Kidney (tissue), 22 donors: ENCODE measurements at places on chromosomes 7 and 10. TPM values are rescaled to one million over a fixed set of nuclear protein-coding genes. Genes with fewer than 3 reads are reported as not detected.

Gene HOXA7
- total RNA-seq = 31.3 TPM

Gene KCND2
- total RNA-seq = 0.19 TPM

Gene FAM25G
- total RNA-seq = not detected

Gene RARRES2
- total RNA-seq = 104 TPM

Gene HMX3
- not detected for total RNA-seq

Gene MRPL32
- 45.8 TPM for total RNA-seq

Gene THSD7A
- 24.3 TPM for total RNA-seq

Gene GUSB
- 60.1 TPM for total RNA-seq

GRCh38 chr7:1912593-1913465, 242.8 kb downstream of the ELFN1 start:
- no peak overlapping the region for H3K27ac ChIP-seq
- H3K4me3 ChIP-seq = no peak overlapping the region
- peak; percentile 86 for DNase-seq
- no peaks in the 10 kb centered on the region for H3K36me3 ChIP-seq
- H3K4me1 ChIP-seq = no peaks in the 10 kb centered on the region

GRCh38 chr7:5442757-5443305, 19.2 kb upstream of the TNRC18 start:
- no peaks in the 10 kb centered on the region for H3K27me3 ChIP-seq
- DNase-seq = no peak
- H3K4me1 ChIP-seq = no peaks in the 10 kb centered on the region
- H3K27ac ChIP-seq = no peak overlapping the region
- no peaks in the 10 kb centered on the region for H3K36me3 ChIP-seq
- no peak overlapping the region for H3K4me3 ChIP-seq

DNA sequence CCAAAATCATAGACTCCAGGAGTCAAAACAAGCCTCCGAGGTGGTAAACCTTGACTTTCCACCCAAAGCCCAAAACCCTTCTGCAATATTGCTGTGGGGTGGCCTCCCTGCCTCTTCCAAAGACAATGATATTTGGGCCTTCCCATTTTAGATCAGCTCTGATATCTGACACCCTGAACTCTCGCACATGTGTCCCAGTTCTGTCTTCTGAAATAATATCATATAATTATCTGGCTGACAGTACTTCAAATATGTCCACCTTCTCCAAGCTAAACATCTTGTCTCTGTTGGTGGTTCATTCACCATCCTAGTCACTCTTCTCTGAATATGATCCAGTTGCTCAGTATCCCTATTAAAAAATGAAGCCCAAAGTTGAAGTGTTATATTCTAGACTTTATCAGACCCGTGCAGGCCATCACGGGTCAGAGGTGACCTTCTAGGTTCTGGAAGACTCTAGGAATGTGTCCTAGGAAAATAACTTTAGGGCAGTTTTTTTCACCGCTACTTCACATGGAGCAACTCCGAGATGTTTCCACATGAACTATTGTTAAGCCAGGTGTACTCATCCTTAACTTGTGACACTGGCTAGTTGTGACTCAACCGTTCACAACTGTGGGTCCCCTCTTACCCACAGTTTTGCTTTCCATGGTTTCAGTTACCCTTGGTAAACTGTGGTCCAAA, 6.3 kb downstream of the TECTB start:
- H3K4me1 ChIP-seq = no peaks in the 10 kb centered on the region
- no peaks in the 10 kb centered on the region for H3K27me3 ChIP-seq
- H3K36me3 ChIP-seq = no peaks in the 10 kb centered on the region
- H3K4me3 ChIP-seq = no peak overlapping the region
- DNase-seq = no peak

GRCh38 chr10:46234026-46234425, 52.8 kb upstream of the ANTXRL start:
- no peaks in the 10 kb centered on the region for H3K4me1 ChIP-seq
- no peak overlapping the region for H3K4me3 ChIP-seq
- H3K27me3 ChIP-seq = no peaks in the 10 kb centered on the region
- peak; percentile 7 for DNase-seq
- H3K27ac ChIP-seq = no peak overlapping the region

- peak within 1 kb of the TSS; percentile 59 for H3K4me3 ChIP-seq
- H3K27me3 ChIP-seq = peaks cover 10% of the 10 kb centered on the region
- peaks cover 4% of the 10 kb centered on the region for H3K4me1 ChIP-seq
- H3K36me3 ChIP-seq = no peaks in the 10 kb centered on the region
These were observed at the start of gene VIPR2 for GRCh38 chr7:159144758-159145489. Gene VIPR2 (minus strand): TSS chr7:159144867. CDS start chr7:159144771, 96 bp downstream.

GRCh38 chr10:74929197-74929596, 102.8 kb downstream of the KAT6B start:
- H3K4me1 ChIP-seq = no peaks in the 10 kb centered on the region
- no peak overlapping the region for H3K27ac ChIP-seq
- no peak overlapping the region for H3K4me3 ChIP-seq

DNA sequence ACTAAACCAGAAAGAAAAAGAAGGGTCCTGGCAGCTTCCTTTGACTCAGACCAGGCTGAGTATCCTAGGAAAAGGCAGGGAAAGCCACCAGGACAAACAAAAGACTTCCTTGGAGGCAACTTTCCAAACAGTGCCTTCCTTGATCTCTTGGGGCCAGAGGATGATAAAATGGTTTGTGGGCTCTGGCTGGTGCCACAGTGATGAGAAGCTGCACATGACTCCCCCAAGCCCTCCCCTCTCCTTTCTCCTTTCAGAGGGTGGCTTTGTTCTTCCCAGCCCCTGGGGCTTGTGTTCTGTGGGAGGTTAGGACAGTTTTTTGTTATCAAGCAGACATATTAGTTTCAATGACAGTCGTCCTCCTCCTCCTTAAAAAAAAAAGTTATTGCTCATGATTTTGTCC, 183.2 kb downstream of the SEM1 start:
- no peak overlapping the region for H3K27ac ChIP-seq
- DNase-seq = no peak
- no peaks in the 10 kb centered on the region for H3K4me1 ChIP-seq
- H3K4me3 ChIP-seq = no peak overlapping the region

GRCh38 chr7:14179781-14180180, 190.3 kb upstream of the ETV1 start:
- no peaks in the 10 kb centered on the region for H3K4me1 ChIP-seq
- no peak overlapping the region for H3K4me3 ChIP-seq
- no peak overlapping the region for H3K27ac ChIP-seq
- H3K36me3 ChIP-seq = no peaks in the 10 kb centered on the region

GRCh38 chr7:34752929-34753328, 94.9 kb downstream of the NPSR1 start:
- no peak for DNase-seq
- no peaks in the 10 kb centered on the region for H3K27me3 ChIP-seq
- H3K36me3 ChIP-seq = no peaks in the 10 kb centered on the region
- peak overlapping the region; percentile 45 for H3K27ac ChIP-seq
- peaks cover 2% of the 10 kb centered on the region for H3K4me1 ChIP-seq
- H3K4me3 ChIP-seq = no peak overlapping the region

DNA sequence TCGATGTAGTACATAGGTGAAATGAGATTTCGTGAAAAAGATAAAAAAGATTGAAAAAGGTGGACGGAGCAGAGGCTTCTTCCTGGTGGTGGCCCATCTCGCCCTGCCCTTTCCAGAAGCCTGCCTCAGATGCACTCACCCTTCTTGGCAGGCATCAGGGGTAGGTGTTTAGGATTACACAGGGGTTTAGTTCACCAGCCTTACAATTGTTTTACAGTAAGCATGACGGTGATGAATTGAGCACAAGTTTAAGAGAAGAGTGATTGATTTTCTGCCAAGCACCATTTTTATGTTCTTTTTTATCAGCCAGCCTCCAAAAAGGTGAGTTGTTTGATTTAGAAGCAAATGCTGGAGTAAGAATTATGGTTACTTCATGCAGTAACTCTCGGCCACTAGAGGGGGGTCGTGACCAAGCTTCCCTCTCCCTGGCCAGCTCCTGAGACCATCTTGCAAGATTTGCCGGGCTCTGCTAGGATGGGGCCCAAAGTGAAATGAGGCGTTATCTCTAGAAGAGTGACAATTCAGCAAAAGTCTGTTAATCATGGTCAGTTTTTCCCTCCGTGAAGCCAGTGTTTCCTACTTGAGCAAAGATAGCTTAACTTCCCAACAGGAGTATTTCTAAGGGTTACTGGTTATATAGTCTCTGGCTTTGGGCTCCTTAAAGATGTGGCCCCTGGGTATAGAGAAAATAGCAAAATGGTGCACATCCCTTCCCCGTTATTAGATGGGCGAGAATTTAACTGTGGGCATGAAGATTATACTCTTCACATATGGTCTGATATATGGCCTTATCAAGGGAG, 228.8 kb downstream of the BMPER start:
- H3K4me1 ChIP-seq = no peaks in the 10 kb centered on the region
- no peaks in the 10 kb centered on the region for H3K27me3 ChIP-seq
- no peak overlapping the region for H3K4me3 ChIP-seq
- peak; percentile 75 for DNase-seq
- H3K27ac ChIP-seq = no peak overlapping the region

DNA sequence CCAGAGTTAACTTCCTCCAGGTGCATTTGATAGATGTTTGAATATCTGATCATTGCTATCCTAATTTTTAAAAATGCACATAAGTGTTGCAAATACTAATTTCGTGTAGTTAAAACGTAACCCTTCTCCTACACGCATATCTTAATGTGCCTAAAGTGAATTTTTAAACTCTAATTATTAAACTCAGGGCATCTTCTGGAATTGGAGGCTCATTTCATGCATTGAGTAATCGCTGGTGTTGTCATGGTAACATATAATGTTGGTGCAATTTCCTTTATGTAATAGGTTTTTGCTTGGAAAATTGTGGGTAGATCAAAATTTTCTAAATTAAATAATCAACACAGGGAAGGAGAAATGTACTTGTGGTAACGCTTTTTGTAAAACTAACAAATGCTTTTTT, 56.2 kb downstream of the ARMC3 start:
- H3K27me3 ChIP-seq = no peaks in the 10 kb centered on the region
- no peak for DNase-seq
- H3K4me1 ChIP-seq = peaks cover 6% of the 10 kb centered on the region
- no peak overlapping the region for H3K27ac ChIP-seq

DNA sequence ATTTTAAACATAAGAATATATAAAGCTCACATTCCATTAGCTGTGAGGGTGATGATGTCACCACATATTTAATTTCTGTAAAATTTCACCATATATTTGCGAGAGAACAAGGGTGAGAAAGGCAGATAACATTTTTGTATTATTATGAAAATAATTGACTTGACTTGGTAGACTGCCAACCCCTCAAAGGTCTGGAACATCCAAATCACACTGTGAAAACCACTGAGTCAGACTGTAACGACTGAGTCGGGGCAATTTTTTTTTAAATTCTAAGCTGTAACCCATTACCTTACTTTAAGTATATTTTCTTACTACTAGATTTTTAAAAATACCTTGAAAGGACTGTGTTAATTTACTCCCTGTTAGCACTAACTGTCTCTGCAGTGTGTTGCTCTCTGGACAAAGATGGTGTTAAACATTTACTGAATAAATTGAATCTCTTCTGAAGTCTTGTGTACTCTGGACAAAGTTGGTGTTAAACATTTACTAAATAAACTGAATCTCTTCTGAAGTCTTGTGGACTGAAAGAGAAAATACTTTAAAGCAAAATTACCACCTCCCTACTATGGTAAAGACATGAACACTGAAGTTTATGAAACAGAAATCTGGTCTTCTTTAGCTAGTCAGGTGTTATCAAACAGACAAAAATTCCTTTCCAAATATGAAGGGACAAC, 14.1 kb downstream of the PDZD8 start:
- peak overlapping the region; percentile 26 for H3K27ac ChIP-seq
- peaks cover 7% of the 10 kb centered on the region for H3K4me1 ChIP-seq
- no peak overlapping the region for H3K4me3 ChIP-seq
- no peaks in the 10 kb centered on the region for H3K36me3 ChIP-seq
- no peak for DNase-seq
- H3K27me3 ChIP-seq = no peaks in the 10 kb centered on the region
